Adrenal gland (tissue), 19 donors: ENCODE measurements at places on chromosomes 12 and 14.
A peak's percentile ranks its signal among the peaks of the same experiment; 100 is the strongest.

DNA sequence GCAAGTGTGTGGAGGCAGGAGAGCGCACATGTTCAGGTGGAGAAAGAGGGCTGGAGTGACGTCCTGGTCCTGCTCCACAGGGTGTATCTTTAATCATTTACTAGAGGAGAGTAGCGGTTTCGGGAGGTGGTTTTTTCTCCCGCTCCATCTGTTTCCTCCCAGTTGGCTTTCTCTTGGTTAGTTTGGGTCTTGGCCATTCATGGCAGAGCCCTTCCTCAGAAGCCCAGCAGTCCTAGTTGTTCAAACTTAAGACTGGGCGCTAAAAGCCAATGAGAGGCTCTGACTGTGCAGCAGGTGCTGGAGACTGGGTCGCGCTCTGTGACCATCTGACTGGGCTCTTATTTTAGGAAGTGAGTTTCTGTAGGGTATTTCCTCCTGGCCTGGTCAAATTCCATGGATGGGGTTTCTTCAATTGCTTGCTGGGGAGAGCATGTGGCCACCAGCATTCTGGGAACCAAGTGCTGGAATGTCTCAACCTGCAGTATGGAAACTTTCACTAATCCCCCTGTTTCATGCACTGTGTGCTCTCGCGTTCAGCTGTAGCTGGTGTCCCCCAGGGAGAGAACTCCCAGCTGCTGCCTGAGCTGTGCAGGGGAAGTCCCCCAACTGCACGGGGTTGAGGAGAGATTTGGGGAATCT, 27.4 kb upstream of the TSPAN9 start:
- H3K36me3 ChIP-seq, result no peaks in the 10 kb centered on the region
- H3K27ac ChIP-seq, result no peak overlapping the region
- no peaks in the 10 kb centered on the region for H3K27me3 ChIP-seq

- H3K4me1 ChIP-seq, result no peaks in the 10 kb centered on the region
- no peaks in the 10 kb centered on the region for H3K27me3 ChIP-seq
- peak; percentile 4 for DNase-seq
- no peak overlapping the region for H3K27ac ChIP-seq
Observed at GRCh38 chr14:74438351-74438915, 12.4 kb upstream of the SYNDIG1L start.

GRCh38 chr14:31876741-31877140, 200.4 kb upstream of the ARHGAP5 start:
- no peak for DNase-seq
- no peak overlapping the region for H3K4me3 ChIP-seq
- H3K27me3 ChIP-seq, result no peaks in the 10 kb centered on the region
- H3K36me3 ChIP-seq, result no peaks in the 10 kb centered on the region
- no peak overlapping the region for H3K27ac ChIP-seq

GRCh38 chr12:101570047-101570446, 24.7 kb upstream of the MYBPC1 start:
- H3K27me3 ChIP-seq, result peaks cover 4% of the 10 kb centered on the region
- DNase-seq, result no peak
- H3K4me1 ChIP-seq, result no peaks in the 10 kb centered on the region
- H3K27ac ChIP-seq, result no peak overlapping the region
- H3K4me3 ChIP-seq, result no peak overlapping the region

DNA sequence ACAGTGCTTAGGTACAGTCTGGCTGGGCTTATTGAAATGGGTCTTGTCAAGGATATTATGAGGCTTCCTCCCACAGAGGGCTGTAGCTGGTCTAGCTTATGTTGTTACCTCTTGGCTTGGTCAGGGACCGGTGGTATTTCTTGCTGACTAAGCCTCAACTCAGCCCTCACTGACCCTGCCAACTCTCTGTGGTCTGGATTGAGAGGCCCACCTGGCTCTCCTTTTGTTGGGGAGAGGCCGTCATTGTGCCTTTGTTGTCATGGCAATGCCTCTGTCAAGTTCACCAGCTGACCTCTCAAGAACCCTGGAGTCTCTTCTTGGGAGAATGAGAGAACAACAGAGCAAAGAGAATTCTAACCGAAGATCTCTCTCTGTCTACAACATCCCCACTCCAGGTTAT, 245.6 kb upstream of the NPAS3 start:
- H3K4me1 ChIP-seq, result peaks cover 11% of the 10 kb centered on the region
- no peak overlapping the region for H3K27ac ChIP-seq
- no peaks in the 10 kb centered on the region for H3K27me3 ChIP-seq

GRCh38 chr14:25006031-25006430, 43.9 kb downstream of the STXBP6 start:
- no peak for DNase-seq
- H3K27ac ChIP-seq, result no peak overlapping the region
- H3K36me3 ChIP-seq, result no peaks in the 10 kb centered on the region
- no peaks in the 10 kb centered on the region for H3K27me3 ChIP-seq
- no peak overlapping the region for H3K4me3 ChIP-seq

- H3K27me3 ChIP-seq, result no peaks in the 10 kb centered on the region
- no peak overlapping the region for H3K4me3 ChIP-seq
- no peaks in the 10 kb centered on the region for H3K36me3 ChIP-seq
- no peaks in the 10 kb centered on the region for H3K4me1 ChIP-seq
- peak overlapping the region; percentile 67 for H3K27ac ChIP-seq
Observed at GRCh38 chr12:25052914-25053211, 104.0 kb upstream of the BCAT1 start.

GRCh38 chr14:89325299-89325883, 91.6 kb downstream of the FOXN3 start:
- no peaks in the 10 kb centered on the region for H3K36me3 ChIP-seq
- no peak overlapping the region for H3K27ac ChIP-seq
- no peaks in the 10 kb centered on the region for H3K27me3 ChIP-seq
- DNase-seq, result no peak

GRCh38 chr12:120711411-120711810, 1.2 kb downstream of the UNC119B start:
- H3K4me1 ChIP-seq, result peaks cover 31% of the 10 kb centered on the region
- peak overlapping the region; percentile 87 for H3K27ac ChIP-seq
- H3K27me3 ChIP-seq, result no peaks in the 10 kb centered on the region
- no peak overlapping the region for H3K4me3 ChIP-seq
- H3K36me3 ChIP-seq, result no peaks in the 10 kb centered on the region

- no peaks in the 10 kb centered on the region for H3K27me3 ChIP-seq
- H3K36me3 ChIP-seq, result no peaks in the 10 kb centered on the region
- H3K27ac ChIP-seq, result no peak overlapping the region
- no peak for DNase-seq
- H3K4me1 ChIP-seq, result no peaks in the 10 kb centered on the region
Observed at GRCh38 chr12:128055567-128055966, 211.4 kb upstream of the TMEM132C start.

DNA sequence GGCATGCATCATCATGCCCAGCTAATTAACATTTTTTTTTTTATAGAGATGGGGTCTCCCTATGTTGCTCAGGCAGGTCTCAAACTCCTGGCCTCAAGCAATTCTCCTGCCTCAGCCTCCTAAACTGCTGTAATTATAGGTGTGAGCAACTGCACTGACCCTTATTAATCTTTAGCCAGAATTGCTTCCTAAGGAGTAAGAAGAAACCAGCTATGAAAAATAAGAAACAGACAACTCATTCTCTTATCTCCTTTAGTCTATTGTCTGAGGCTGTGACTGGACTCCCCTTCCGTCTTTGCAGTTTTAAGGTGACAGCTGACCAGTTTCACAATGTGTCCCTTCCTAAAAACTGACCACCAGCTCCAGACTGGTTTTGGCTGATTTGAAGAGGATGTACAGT, 52.4 kb downstream of the EMP1 start:
- no peaks in the 10 kb centered on the region for H3K27me3 ChIP-seq
- no peak overlapping the region for H3K4me3 ChIP-seq
- H3K27ac ChIP-seq, result no peak overlapping the region
- no peak for DNase-seq
- no peaks in the 10 kb centered on the region for H3K4me1 ChIP-seq

DNA sequence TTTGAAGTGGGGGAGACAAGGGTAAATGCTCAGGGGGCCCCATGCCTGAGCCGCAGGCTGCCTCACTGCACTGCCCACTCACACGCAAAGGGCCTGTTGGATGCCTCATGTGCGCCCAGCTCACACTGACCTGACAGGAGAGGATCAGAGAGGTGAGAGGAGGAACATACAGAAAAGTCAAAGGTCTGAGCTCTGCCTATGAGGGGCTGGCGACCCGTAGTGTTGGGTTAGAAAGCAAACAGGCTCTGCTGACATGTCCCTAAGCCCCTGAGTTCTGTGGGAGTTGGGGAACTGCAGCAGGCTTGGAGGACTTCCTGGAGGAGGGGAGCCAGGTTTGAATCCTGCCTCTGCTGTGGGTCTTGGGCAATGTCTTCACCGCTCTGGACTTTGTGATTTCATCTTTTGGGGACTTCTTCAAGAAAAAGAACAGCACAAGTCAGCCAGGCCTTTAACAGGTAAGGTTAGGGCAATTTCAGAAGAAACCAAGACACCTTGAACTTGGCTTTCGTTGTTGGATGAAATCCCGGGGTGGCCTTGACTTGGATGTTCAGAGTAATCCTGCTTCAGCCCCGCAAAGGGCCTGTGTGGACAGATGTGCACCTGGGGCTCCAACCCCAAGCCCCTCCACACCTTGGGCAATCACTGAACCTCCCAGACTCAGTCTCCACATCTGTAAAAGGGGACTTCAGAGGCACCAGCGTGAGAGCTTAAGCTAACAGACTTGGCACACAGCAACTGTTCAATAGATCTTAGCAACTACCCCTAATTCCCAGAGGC, 116.8 kb downstream of the SCARB1 start:
- H3K36me3 ChIP-seq, result no peaks in the 10 kb centered on the region
- H3K27ac ChIP-seq, result peak overlapping the region; percentile 80
- no peak overlapping the region for H3K4me3 ChIP-seq
- no peaks in the 10 kb centered on the region for H3K27me3 ChIP-seq
- H3K4me1 ChIP-seq, result peaks cover 14% of the 10 kb centered on the region
- no peak for DNase-seq

- peaks cover 7% of the 10 kb centered on the region for H3K4me1 ChIP-seq
- DNase-seq, result no peak
- H3K27ac ChIP-seq, result no peak overlapping the region
Observed at GRCh38 chr14:105449276-105450122, 25.1 kb upstream of the CRIP2 start.

DNA sequence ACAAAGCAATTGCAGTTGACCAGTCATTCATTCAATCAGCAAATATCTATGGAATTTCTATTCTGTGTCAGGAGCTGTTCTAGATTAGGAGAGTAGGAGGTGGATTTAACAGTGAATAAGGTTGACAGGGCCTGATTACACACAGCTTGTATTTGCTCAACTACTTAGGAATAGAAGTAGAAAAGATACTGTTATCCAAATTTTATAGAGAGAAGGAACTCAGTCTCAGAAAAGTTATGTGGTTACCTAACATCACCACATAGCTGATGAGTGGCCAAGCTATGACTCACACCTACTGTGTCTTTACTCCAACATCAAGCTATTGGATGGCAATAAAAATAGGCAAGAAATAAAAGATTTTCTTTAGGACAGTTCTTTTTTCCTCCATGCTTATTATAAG, 374.8 kb downstream of the RMST start:
- no peaks in the 10 kb centered on the region for H3K27me3 ChIP-seq
- no peaks in the 10 kb centered on the region for H3K36me3 ChIP-seq
- DNase-seq, result no peak
- H3K4me1 ChIP-seq, result no peaks in the 10 kb centered on the region

- H3K4me1 ChIP-seq, result no peaks in the 10 kb centered on the region
- no peaks in the 10 kb centered on the region for H3K36me3 ChIP-seq
- DNase-seq, result no peak
- H3K4me3 ChIP-seq, result no peak overlapping the region
- no peak overlapping the region for H3K27ac ChIP-seq
Observed at GRCh38 chr14:102998393-102998792, 59.0 kb downstream of the CDC42BPB start.

GRCh38 chr14:77184396-77185092, 2.9 kb downstream of the TMEM63C start:
- H3K4me3 ChIP-seq, result no peak overlapping the region
- DNase-seq, result no peak
- no peak overlapping the region for H3K27ac ChIP-seq
- no peaks in the 10 kb centered on the region for H3K36me3 ChIP-seq
- peaks cover 7% of the 10 kb centered on the region for H3K27me3 ChIP-seq

GRCh38 chr12:4997939-4998338, 45.7 kb upstream of the KCNA5 start:
- H3K27ac ChIP-seq, result no peak overlapping the region
- no peaks in the 10 kb centered on the region for H3K36me3 ChIP-seq
- no peak overlapping the region for H3K4me3 ChIP-seq
- no peaks in the 10 kb centered on the region for H3K4me1 ChIP-seq
- peak; percentile 21 for DNase-seq
- H3K27me3 ChIP-seq, result peaks cover 4% of the 10 kb centered on the region
